ENCODE measurements at places on chromosomes 7 and 10.

- no peak for DNase-seq
Observed at GRCh38 chr7:101411508-101411874, 48.8 kb downstream of the COL26A1 start.

- DNase-seq, result no peak
Observed at GRCh38 chr7:139293534-139293933, 47.6 kb upstream of the FMC1 start.

- DNase-seq, result no peak
Observed at GRCh38 chr7:70416347-70416985, 715.5 kb upstream of the GALNT17 start.

- DNase-seq, result no peak
Observed at GRCh38 chr7:34869057-34869456, 168.2 kb downstream of the DPY19L1 start.

- DNase-seq, result no peak
Observed at GRCh38 chr10:126163506-126163905, 224.8 kb downstream of the ADAM12 start.

DNA sequence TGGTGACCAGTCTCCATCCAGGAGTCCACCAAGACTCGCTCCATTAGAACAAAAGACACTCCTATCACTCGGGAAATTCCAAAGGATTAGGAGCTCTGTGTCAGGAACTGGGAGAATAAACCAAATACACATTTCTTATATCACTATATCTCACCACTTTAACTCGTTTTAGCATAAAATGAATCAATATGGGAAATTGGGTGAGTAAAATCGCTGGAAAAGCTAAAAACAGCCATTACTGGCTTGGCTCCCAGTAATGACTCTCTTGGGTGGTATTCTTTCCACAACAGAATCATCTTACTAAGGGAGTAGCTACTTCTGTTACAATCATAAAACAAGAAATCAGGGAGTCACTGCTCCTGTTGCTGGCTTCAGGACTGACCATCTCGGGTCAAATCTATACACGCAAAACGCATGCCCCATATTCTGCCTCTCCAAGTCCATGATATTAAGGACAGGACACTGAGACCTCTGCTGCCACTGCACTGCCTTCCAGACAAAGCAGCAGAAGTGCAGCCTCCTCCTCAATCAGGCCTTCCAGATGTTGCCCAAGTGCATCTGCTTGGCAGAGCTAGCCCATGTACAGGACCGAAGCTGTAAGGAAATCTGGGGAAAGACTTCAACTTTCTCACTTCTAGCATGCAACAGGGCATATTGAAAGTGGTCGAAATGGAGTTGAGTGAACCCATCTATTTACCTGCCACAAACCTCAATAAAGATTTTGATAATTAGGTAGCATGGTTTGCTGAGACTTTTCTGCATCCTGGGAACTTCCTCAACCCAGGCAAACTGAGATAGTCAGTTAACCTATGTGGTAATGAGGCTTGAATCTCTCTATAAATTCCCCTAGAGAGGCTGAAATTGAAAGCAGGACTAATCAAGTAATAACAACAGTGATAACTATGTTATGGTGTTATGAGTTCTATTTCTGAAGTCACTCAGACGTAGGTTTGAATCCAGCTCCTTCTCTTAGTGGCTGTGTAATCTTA is 14.4 kb upstream of the PANK1 start:
- no peak for DNase-seq

DNA sequence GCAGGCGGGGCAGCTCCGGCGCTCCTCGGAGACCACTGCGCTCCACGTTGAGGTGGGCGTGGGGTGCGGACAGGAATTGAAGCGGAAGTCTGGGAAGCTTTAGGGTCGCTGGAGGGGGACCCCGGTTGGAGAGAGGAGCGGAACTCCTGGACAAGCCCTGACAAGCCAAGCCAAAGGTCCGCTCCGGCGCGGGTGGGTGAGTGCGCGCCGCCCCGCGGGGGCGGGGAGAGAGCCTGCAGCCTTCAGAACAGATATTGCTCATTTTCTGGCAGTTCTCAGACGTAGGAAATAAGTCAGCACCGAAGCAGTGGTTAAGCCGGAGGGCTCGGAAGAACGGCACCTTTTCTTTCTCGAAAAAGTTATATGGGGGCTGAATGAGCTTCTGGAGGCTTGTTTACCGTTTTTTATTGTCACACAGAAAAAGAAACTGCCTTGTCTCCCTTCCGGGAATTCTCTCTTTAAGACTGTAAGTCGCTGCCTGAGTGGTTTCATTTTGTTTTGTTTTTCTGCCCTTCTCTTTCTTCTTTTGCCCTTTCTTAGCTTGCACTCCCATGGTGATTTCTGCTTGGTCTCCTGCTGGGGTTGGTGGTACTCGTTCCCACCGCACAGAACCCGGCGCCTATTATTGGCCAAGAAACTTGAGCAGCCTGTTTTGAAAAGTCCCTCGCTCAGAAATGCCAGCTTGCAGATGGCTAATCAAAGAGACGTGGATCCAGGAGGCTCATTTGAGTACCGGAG is 732 bp downstream of the FAS start:
- DNase-seq, result peak; percentile 76

GRCh38 chr10:29140991-29141390 is 147.9 kb upstream of the LYZL1 start:
- DNase-seq, result no peak

GRCh38 chr7:129066290-129067131 is 11.6 kb upstream of the TNPO3 start:
- DNase-seq, result no peak

- no peak for DNase-seq
Observed at GRCh38 chr7:44264221-44264931, 61.0 kb downstream of the CAMK2B start.

- DNase-seq, result no peak
Observed at GRCh38 chr10:85124603-85125051, 796.2 kb downstream of the CCSER2 start.

DNA sequence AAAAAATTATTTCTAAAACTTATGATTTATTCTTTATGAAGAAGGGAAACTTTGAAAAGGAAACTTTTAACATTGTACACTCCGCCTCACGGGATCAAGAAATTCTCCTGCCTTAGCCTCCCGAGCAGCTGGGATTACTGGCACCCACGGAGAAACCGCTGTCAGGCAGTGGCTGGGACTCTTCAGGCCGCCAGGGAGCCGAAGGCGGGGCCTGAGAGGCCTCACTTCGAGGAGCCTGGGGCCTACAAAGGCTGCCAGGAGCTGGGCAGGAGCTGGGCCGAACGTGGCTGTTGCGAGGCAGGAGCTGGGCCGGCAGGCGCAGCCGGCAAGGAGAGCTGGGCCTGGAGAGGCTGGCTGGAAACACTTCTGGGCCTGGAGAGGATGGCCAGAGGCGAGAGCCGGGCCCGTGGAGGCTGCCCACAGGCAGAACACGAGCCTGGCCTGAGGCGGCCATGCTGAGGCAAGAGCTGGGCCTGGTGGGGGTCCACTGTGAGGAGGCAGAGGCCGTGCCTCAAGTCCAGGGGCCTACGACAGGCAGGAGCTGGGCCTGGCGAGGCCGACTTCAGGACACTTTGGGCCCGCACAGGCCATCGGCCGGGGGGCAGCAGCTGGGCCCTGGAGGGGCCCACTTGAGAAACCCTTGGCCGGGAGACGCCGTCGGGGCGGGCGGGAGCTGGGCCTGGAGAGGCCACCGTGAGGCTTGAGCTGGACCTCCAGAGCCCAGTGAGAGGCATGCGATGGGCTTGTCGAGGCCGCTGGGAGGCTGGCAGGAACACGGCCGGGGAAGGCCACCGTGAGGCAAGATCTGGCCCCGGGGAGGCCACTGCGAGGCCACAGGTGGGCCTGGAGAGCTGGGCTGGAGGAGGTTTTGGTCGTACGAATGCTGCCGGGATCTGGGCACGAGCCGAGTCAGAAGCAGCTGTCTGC is 23.7 kb downstream of the MDH2 start:
- DNase-seq, result no peak

- DNase-seq, result no peak
Observed at GRCh38 chr7:50471970-50472369, 21.8 kb upstream of the FIGNL1 start.

DNA sequence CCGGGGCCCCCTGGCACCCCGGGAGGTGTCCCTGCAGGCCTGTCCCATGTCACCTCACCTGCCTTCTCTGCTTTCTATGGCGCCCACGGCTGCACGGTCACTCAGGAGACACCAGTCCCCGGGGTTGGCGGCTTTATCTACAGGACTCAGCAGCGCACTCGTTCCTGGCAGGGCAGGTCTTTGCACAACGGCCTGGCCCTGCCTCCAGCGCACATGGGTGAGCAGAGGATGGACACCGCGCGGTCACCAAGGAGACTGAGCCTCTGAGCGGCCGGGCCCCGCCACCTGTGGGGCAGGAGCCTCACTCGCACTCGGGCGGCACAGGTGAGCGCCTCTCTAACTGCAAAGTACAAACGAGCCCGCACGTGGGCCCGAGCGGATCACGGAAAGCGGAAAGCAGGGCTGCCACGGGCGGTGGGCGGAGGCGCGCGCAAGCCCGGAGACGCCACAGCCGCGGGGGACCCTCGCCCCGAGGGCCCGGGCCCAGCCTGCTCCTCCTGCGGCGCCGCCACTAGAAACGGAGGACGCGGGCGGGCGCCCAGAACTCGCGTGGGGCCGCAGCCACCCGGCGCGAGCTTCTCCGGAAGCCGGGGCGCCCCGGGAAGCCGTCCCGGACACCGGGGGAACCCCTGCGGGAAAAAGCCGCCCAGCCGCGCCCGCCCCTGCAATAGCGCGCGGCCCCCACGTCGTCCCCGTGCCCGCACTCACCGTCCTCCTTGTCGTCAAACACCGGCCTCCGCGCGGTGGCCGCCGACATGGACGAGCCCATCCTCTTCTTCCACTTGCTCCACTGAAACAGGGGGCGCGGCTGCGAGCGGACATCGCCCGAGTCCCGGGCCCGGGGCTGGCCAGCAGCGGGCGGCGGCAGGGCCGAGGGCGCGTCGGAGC is 642 bp downstream of the STK32C start:
- DNase-seq, result no peak

GRCh38 chr7:29990931-29991330 is 1.3 kb upstream of the SCRN1 start:
- DNase-seq, result no peak

GRCh38 chr7:1800902-1801301 is 130.8 kb downstream of the ELFN1 start:
- no peak for DNase-seq

GRCh38 chr10:103849880-103850571 is 5.3 kb downstream of the SH3PXD2A start:
- no peak for DNase-seq

GRCh38 chr7:97104719-97105238 is 12.7 kb upstream of the SDHAF3 start:
- peak; percentile 58 for DNase-seq
